ENCODE measurements at places on chromosomes 1 and 21. TPM values are rescaled to one million over a fixed set of nuclear protein-coding genes. Genes with fewer than 3 reads are reported as not detected.

GRCh38 chr1:93820554-93821422, 58.2 kb downstream of the DNTTIP2 start:
- no peaks in the 10 kb centered on the region for H3K36me3 ChIP-seq
- H3K27me3 ChIP-seq: no peaks in the 10 kb centered on the region
- no peak overlapping the region for H3K27ac ChIP-seq
- no peak for DNase-seq
- H3K4me3 ChIP-seq: no peak overlapping the region

- no peak for DNase-seq
- H3K36me3 ChIP-seq: no peaks in the 10 kb centered on the region
- peaks cover 87% of the 10 kb centered on the region for H3K27me3 ChIP-seq
- peaks cover 17% of the 10 kb centered on the region for H3K4me1 ChIP-seq
Observed at GRCh38 chr21:36689324-36689723, 9.6 kb upstream of the SIM2 start.

DNA sequence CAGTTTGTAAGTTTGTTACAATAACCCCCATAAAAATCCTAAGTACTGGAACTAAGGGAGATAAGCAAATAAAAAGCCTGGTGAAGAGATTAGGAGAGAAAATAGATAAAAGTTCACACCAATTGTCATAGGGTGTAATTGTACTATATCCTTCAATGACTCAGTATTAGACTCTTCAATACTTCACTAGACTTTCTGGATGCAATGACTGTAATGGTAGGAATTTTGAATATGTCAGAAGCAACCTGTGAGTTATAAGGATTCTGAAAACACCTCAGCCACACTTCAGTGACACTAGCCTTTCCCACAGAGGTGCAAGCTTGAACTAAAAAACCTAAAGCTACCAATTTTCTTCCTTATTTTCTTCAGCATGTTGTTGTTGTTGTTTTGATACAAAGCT, 147.9 kb downstream of the PTGER3 start:
- DNase-seq: no peak
- H3K27me3 ChIP-seq: no peaks in the 10 kb centered on the region
- H3K4me1 ChIP-seq: no peaks in the 10 kb centered on the region
- H3K36me3 ChIP-seq: no peaks in the 10 kb centered on the region

- H3K27me3 ChIP-seq: no peaks in the 10 kb centered on the region
- H3K36me3 ChIP-seq: no peaks in the 10 kb centered on the region
- DNase-seq: no peak
Observed at GRCh38 chr1:78855258-78855657, 151.3 kb downstream of the ADGRL4 start.

GRCh38 chr1:38990386-38990737, 714 bp upstream of the AKIRIN1 start:
- peaks cover 27% of the 10 kb centered on the region for H3K4me1 ChIP-seq
- H3K4me3 ChIP-seq: peak overlapping the region; percentile 59
- no peaks in the 10 kb centered on the region for H3K27me3 ChIP-seq
- peak overlapping the region; percentile 98 for H3K27ac ChIP-seq
- DNase-seq: no peak

DNA sequence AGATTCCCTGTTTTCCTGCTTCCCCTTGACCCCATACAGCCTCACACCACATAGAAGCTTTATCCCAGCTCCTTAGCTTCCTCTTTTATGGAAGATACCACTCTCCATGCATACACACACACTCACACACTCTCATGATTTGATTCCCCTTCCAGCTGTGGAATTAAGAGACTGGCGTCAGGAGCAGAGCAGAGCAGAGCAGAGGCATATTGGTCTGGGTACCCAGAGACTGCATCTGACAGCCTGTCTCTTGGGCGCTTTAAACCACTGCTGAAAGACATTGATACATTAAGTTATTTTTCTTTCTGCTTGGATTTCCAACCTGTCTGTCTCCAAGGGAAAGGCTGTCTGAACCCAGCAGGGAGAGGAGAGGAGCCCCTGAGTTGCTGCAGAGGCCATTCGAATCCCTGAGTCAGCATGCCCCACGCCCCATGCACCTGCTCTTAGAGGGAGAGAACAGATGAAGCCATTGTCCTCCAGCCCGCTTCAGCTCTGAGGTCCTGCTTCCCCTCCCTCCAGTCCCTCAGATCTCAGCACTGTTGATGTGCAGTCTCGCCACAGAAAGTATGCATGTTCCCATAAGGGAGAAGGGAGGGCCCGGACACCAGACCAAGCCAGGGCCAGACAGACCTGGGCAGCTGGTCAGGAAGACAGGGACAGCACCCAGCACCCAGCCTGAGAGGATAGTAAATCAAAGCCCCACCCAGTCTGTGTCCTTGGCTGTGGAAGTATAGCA, 66.7 kb upstream of the GJB5 start:
- H3K4me1 ChIP-seq: no peaks in the 10 kb centered on the region
- DNase-seq: no peak
- no peaks in the 10 kb centered on the region for H3K36me3 ChIP-seq
- peaks cover 19% of the 10 kb centered on the region for H3K27me3 ChIP-seq
- H3K27ac ChIP-seq: no peak overlapping the region
- H3K4me3 ChIP-seq: no peak overlapping the region

CRNN gene
- not detected for polyA plus RNA-seq

THEM5 gene
- not detected for polyA plus RNA-seq
